Lung microvascular endothelial cell (primary cell): ENCODE measurements at places on chromosomes 7 and 10. TPM values are rescaled to one million over a fixed set of nuclear protein-coding genes. Genes with fewer than 3 reads are reported as not detected.

DNA sequence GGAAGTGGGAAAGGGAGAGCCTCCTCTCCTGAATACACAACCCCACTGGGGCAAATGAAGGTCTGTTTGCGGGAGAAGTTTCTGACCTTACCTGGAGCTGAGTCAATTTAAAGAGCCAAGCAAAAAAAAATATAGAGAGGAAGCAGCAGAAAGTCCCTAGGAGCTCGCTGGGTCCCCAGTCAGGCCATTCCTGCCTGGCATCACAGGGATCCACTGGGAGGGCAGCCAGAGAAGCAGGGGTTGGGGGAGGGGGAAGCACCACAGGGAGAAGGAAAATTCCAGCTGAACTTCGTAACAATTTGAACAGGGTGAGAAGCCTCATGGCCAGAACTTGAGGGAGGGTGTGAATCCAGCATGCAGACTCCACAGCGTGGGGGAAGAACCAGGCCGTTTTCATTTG is 298.7 kb downstream of the LRRTM3 start:
- DNase-seq, result no peak

DNA sequence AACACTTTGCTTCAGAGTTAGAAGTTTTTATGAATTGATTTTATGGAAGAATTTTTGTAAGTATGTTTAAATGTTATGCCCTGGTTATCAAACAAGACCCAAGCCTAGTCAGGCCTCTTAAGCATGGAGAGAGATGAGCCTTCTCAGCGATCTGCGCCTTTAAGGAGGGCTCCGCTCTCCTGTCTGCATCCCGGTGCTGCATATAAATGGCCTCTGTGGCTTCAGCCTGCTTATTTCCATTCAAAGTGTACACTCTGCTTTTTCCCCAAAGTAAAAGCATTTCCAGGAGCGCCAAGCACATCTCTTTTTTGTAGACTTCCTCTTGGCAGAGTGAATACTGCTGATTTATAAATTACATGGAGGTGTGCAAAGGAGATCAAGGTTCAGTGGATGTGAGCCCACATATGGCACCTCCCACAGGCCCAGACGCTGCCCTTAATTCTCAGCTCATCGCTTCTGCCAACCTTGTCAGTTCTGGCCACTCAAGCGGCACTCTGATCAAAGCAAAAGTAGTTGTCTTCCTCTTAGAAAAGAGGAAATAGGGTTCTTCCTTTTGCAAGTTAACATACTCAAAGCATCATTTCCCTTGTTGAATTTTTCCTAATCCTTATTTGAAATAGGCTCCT is 70.0 kb upstream of the SFMBT2 start:
- no peak for DNase-seq

- no peak for DNase-seq
These were observed 124.2 kb upstream of the ABCB5 start for GRCh38 chr7:20491284-20491683.

GRCh38 chr7:154698726-154699291 is 304.1 kb downstream of the PAXIP1 start:
- DNase-seq, result no peak

DNA sequence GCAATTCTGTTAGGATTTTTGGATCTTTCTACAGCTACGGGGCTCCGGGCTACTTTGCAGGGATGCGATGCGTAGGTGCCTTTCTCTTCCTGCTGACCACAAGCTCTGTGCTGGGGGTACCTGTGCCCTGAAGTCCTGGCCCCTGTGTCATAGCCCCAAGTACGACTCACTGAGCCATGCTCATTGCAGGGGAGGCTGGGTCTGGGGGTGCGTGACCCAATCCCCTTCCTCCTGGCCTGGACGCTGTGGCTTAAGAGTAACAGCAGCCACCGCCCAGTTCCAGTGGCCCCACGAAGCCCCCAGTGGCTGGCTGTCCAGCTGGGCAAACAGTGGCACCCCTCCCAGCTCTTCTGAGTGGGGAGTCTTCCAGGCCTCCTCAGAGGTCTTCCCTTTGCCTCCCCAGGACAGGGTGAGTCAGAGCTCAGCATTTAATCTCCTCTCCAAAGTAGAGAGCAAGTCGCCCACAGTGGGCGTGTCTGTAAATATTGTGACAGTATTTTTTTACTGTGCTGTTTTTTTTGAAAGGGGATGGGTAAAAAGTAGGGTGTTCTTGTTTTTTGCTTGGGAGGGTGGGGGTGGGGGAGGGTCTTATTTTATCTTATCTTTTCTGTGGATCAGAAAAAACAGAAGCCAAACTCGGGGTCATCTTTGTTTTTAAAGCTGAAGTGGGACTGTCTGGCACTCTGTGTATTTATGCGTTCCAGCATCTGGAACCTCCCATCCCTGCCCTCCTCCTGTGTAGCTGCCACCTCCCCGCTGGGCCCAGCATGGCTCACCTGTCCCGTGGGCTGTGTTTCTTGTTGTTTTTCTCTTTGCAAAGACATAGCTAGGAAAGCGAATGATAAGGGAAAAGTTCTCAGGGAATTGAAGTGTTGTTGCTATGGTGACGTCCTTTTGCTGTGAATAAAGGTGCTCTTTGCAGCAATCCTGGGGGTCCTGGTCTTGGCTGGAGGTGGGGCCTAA is 8.2 kb downstream of the LFNG start:
- peak; percentile 34 for DNase-seq

DNA sequence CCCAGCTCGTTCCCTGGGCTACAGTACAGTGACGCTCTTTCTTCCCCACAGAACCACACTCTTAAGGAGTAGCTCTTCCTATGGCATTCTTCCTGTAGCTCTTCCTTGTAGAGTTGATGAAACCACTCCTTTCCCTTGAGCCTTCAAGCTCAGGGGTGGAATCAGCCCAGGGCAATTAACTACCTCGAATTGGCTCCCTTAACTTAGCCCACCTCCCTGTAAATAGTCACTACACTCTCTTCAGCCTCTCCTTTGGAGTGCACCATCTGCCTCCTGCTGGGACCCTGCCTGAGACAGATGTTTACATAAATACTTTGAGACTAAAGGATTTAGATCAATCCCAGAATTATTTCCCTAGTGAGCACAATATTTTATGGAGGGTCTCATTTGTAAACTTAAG is 537.8 kb upstream of the AUTS2 start:
- DNase-seq, result no peak

GRCh38 chr10:38070501-38070900 is 23.6 kb upstream of the ZNF37A start:
- no peak for DNase-seq

- DNase-seq, result no peak
These were observed 135.1 kb upstream of the RET start for GRCh38 chr10:42941790-42942189.

- peak; percentile 20 for DNase-seq
These were observed 16.3 kb downstream of the BRI3 start for GRCh38 chr7:98297626-98298286.

The SPACDR gene
- 0.40 and 0.44 TPM in 2 replicates for total RNA-seq

The CDNF gene
- total RNA-seq, result 0.40 and 0.44 TPM in 2 replicates

The OPN4 gene
- total RNA-seq, result not detected in 2 replicates

The GPR85 gene
- total RNA-seq, result under 0.01 and 0.20 TPM in 2 replicates

The KNDC1 gene
- total RNA-seq, result 0.20 TPM in 1 of 2 replicates, not detected in the other

The NPC1L1 gene
- not detected in 2 replicates for total RNA-seq

The FXYD4 gene
- total RNA-seq, result not detected in 2 replicates
